ENCODE measurements at places on chromosomes 12 and 14. TPM values are rescaled to one million over a fixed set of nuclear protein-coding genes. Genes with fewer than 3 reads are reported as not detected.
A peak's percentile ranks its signal among the peaks of the same experiment; 100 is the strongest.

GRCh38 chr12:6778574-6779550 lies 6.5 kb downstream of the LAG3 start:
- peak; percentile 93 for DNase-seq

The TCL1B gene
- not detected for total RNA-seq

DNA sequence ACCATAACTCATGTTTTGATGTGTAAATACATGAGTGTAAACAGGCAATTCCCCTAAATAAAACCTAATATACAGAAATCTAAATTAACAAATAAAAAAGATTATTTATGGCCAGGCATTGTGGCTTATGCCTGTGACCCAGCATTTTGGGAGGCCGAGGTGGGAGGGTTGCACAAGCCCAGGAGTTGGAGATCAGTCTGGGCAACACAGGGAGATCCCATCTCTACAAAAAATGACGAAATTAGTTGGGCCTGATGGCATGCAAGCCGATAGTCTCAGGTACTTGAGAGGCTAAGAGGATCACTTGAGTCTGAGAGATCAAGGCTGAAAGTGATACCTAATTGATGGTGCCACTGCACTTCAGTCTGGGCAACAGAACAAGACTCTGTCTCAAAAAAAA lies 48.7 kb downstream of the BCAT1 start:
- no peak for DNase-seq

The TBX5 gene
- total RNA-seq: not detected

DNA sequence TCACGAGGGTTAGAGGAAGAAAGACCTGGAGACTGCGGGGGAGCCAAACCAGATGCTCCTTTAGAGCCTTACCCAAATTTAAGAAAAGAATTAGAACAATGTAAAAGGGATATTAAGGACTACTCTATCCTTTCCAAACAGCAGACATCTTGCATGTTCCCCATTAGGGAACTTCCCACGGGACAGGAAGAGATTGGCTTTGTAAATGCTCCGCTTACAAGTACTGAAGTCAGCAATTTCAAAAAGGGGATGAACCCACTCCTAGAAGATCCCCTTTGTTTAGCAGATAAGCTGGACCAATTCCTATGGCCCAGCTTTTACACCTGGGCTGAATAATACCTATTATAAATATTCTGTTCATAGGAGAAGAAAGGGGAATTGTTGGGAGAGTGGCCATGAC lies 74.2 kb downstream of the APOBEC1 start:
- DNase-seq: no peak

DNA sequence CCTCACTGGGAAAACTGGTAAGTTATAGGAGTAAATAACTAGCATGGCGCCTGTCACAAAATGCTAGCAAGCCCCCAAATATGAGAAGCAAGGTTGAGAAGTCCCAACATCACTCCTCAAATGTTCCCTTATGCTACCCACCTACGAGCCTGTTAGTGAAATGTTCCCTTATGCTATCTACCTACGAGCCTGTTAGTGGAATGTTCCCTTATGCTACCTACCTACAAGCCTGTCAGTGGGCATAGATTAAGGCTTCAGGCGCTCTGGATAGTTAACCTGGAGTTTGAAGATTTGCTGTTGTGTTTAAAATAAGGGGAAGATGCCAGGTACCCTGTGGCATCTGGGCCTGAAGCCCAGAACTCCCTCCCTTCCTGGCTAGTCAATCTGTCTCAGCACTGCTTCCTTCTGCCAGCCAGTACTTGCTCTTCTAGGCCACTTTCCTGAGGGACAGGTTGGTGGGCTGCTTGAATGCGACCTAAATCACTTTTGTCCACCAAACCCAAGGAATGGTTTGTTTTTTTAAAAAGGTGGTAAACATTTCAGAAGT lies 67.1 kb upstream of the SINHCAF start:
- no peak for DNase-seq

GRCh38 chr12:78179346-78179745 lies 348.7 kb downstream of the NAV3 start:
- no peak for DNase-seq

DNA sequence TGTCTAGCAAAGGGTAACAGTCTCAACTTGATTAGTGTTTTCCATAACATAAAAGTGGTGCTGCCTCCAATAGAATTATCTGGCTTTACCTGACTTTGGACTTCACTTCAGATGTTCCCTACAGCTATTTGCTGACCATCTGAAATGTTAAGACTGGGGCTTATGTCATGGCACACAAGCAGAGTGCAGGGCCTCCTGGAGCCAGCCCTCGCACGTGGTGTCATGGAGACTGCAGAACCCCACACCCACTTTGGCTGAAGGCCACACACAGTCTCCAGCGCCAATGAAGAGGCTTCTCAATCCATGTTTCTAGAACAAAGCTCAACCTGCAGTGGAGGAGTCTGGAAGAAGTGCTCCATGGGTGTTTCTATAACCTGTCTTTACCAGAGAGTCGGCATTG lies 169.6 kb upstream of the FRMD6 start:
- DNase-seq: no peak

- peak; percentile 69 for DNase-seq
These were observed 242.1 kb upstream of the FOXN3 start for GRCh38 chr14:89658977-89659670.

GRCh38 chr12:1593174-1594005 lies 991 bp downstream of the FBXL14 start:
- DNase-seq: peak; percentile 78

GRCh38 chr12:11543457-11544158 lies 105.9 kb upstream of the ETV6 start:
- no peak for DNase-seq

DNA sequence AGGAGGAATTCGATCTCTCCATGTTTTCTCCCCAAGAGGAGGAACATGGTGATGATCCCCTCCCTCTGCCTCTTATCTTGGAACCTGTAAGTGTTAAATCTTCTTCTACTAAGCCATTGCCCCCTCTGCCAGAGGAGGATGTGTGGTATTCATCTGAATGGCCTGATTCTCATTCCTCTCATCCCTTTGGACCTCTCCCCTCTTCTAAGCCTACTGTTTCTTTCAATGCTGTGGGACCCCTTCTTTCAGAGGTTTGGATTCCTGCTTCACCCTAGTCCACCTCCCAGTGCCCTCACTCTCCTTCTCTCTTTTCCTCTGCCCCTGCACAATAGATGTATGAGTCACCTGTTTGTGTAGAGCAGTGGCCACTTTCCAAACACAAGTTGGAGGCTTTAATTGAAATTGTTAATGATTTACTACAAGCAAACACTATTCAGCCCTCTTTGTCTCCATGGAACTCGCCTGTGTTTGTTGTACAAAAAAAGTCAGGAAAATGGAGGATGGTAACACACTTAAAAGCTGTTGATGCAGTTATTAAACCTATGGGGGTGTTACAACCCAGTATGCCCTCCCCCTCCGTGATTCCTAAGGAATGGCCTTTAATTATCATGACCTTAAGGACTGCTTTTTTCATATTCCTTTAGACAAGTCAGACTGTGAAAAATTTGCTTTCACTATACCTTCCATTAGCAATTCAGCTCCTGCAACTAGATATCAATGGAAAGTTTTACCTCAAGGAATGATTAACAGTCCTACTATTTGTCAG lies 192.1 kb upstream of the ALG10B start:
- DNase-seq: no peak

The PTHLH gene
- not detected for total RNA-seq

DNA sequence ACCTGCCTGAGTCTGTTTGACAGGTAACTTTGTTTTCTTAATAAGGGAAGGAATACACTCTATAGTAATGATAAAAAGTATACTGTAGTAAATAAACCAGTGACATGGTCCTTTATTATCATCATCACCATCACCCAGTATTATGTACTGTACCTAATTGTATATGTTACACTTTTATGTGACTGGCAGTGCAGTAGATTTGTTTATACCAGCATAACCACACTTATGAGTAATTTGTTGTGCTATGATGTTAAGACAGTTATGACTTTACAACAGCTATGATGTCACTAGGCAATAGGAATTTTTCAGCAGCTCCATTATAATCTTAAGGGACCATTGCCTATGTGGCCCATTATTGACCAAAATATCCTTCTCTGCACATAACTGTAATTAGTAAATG lies 155.0 kb downstream of the NUBPL start:
- DNase-seq: no peak

GRCh38 chr12:32947206-32948067 lies 50.9 kb upstream of the PKP2 start:
- DNase-seq: no peak

DNA sequence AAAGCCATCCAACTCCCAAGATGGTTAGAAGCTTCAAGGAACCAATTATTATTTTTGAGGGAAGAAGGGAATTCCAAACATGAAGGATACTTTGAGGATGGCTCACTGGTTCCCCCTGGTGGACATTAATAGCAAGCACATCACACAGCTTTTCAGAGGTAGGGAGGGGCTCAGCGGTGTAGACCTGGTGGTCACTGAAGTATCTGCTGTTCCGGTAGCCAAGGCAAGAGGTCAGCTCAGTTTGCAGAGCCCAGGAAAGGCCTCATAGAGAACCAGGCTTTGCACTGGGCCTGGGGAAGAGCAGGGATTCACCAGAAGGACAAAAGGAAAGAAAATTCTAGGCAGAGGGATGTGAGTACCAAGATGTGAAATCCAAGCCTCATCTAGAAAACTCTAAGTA lies 118.7 kb downstream of the KSR2 start:
- DNase-seq: no peak

GRCh38 chr14:60812987-60813386 lies 78.4 kb downstream of the MNAT1 start:
- DNase-seq: no peak

DNA sequence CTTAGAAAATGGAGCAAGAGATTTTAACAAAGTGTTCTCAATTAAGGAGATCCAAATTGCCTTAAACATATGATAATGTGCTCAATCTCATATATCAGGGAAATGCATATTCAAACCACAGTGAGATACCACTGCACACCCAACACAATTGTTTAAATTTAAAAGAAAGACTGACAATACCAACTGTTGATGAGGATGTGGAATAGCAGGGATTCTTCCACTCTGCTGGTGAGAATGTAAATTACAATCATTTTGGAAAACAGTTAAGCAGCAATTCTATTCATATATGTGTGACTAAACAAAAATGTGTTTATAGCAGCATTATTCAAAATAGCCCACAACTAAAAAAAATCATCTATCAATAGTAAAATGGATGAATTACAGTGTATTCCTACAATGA lies 144.2 kb downstream of the KICS2 start:
- DNase-seq: no peak

- DNase-seq: no peak
These were observed 20.6 kb upstream of the ARID2 start for GRCh38 chr12:45708901-45709300.

The LRRC43 gene
- 0.26 TPM for total RNA-seq

GRCh38 chr14:55580470-55581341 lies 699 bp downstream of the KTN1 start:
- peak; percentile 55 for DNase-seq

The KIF21A gene
- 27.1 TPM for total RNA-seq

GRCh38 chr14:23443881-23444280 lies 8.4 kb upstream of the MYH7 start:
- no peak for DNase-seq

- no peak for DNase-seq
These were observed 9.6 kb upstream of the ASIC1 start for GRCh38 chr12:50047693-50048250.

DNA sequence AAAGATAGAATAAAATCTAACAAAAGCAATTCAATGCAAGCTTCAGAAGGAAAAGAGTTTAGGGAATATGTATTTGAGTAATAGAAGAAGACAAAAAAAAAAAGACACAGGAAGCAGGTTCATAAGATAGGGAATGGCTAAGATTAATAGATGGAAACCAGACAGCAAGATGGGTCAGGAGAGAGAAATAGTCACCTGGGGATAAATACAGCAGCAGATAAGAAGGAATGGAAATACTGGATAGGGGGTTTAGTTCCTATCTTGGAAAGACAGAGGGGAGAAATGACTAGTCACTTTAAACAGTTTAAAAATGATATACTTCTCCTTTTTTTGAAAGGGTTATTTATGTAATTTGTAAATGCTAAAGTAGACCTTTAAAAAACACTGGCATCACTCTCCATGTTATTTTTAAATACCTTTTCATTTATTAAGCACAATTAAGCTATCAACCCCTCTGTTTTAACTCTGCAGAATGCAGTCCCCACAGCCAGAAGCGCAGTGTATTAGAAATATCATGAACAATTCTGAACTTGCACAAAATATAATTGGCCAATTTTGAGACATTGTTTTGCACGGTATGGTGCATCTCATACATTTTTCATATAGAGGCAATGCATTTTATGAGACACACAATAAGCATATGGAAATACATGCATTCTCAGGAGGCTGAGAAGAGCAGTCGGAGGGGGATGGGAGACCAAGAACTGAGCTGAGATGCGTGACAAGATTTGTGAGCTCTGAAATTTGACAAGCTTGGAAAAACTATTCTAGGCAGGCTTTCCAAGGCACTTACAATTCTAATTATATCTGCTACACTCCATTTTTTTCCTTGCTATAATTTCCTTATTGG lies 303.4 kb upstream of the PRICKLE1 start:
- DNase-seq: no peak

- peak; percentile 40 for DNase-seq
These were observed 3.3 kb downstream of the TMEM121 start for GRCh38 chr14:105529569-105530284.

GRCh38 chr12:100724071-100724470 lies 70.5 kb upstream of the ANO4 start:
- DNase-seq: no peak

DNA sequence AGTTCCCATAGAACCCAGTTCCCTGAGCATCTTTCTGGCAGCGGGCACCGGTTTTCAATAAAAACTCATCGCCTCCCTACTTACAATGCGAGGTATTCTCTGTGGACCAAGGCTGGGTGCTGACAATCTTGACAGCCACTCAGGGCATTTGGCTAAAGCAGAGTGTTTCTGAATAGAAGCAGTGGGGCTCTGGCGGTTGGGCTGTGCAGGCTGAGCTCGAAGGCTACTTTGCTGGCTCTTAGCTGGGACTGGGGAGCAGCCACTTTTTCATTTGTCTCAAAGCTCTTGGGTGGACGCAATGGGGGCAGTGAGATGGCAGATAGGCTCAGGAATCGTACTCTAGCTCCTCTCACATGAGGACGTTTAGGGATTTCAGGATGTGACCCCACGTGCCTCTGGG lies 151.8 kb downstream of the UNC79 start:
- no peak for DNase-seq

DNA sequence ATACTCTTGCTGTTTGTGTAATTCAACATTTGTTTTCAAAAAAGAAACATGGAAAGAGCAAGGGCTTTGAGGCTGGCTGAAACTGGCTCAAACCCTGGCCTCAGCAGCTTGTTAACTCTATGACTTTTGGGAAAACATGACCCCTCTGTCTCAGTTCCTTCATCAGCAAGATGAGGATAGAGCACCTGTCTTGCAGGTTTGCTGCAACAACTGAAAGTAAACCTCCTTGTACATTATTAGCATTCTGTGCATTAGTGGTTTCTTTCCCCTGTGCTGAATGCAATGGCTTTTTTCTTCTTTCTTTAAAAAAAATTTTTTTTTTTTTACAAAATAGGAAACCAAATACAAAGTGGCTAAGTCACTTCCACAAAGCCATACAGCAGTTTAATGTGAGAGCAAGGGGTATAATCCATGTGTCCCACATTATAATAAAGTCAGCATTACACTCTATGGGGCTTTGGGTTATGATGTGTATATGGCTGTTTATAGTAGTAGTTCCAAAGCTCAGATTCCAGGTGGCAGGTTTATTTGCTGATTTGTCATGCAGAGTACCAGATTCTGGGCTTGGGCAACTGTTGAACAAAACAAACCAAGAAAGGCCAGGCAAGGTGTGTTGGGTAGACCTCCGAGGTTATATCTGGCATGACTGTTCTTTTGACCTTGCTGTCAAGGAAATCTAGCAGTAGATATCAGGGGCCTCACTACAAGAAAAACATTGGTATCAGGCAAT lies 194.5 kb upstream of the CNOT2 start:
- DNase-seq: no peak

The PTPRO gene
- 0.61 TPM for total RNA-seq

Data from right lobe of liver (tissue), 6 donors.